ENCODE measurements at places on chromosomes 3 and 15.

- no peak for ATAC-seq
Measured at GRCh38 chr3:43709022-43709421, 18.3 kb downstream of the ABHD5 start.

DNA sequence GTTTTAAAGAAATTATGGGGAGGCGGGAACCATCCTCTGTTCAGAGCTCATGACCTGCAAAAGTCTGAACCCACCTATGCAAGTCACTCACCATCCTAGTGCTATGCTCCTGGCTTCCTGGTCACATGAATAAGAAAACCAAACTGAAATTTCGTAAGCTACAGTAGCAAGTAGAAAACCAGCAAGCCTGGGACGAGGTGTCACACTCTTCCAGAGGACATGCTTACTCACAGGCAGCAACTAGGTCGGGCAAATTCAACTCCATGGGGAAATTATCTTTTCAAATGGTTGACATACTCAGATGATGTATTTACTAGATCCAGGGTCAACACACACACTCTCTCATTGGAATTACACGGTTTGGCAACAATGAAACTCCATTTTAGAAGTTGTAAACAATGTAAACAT, 31.3 kb downstream of the LDHAL6B start:
- no peak for ATAC-seq

DNA sequence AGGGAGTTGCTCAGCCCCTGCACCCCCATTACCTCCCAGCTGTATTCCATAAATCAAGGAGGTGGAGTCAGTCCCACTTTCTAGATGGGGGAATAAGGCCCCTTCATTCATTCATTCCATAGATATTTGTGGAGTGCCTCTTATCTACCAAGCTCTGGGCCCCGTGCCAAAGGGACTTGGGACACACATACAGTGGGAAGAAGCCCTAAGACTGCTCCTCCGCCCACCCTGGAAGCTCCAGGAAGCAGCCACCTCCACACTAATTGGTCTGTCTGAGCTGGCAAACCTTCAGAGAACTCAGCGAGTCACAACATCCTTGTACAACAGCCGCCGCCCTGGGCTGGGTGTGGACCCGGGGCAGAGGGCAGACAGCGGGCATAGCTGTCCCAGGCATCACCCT, 6.4 kb downstream of the STRA6 start:
- no peak for ATAC-seq

- no peak for ATAC-seq
Measured at GRCh38 chr3:77873598-77873997, 833.7 kb downstream of the ROBO2 start.

DNA sequence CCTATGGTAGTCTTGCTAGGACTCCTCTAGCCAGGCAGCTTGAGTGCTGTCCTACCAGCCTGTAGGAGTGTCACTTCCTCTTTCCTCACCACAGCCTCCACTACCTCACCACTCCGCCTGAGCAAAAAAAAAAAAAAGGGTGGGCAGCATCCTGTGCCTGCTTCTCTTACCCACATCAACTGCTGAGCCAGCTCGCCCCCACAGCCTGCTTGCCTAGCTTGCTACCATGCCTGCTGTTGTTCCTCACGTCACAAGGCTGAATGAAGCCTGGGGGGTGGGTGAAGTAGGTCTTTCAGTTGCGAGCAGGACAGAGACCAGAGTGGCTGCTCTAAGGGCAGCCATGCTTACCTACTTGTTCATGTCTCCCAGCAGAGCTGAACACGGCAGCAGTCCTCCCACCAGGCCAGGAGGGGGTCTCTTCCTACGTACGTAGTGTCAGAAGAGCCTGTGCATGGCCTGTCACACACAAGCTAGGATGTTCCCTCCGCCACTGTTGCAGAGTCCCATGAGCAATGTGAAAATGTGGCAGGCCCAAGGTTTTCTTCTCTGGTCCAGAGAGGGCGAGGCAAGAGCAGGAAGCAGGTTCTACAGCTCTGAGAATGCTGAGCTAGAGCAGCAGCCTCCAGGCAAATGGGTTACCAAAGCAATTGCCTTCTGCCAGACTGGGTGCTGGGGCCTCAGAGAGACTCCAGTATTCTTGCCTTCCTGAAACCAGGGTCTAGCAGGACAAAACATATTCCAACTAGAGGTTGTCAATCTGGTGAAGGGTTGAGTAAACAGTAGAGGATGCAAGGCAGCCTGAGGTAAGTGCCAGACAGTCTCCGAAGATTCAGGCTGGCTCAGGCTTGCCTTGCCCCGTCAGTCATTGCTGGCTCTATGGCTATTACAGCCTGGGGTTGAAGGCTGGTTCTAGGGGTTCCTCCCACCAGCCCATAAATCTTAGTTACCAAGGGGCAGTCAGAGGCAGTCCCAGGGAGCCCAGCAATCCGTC, 8.1 kb downstream of the PPM1M start:
- peak; percentile 95 for ATAC-seq

DNA sequence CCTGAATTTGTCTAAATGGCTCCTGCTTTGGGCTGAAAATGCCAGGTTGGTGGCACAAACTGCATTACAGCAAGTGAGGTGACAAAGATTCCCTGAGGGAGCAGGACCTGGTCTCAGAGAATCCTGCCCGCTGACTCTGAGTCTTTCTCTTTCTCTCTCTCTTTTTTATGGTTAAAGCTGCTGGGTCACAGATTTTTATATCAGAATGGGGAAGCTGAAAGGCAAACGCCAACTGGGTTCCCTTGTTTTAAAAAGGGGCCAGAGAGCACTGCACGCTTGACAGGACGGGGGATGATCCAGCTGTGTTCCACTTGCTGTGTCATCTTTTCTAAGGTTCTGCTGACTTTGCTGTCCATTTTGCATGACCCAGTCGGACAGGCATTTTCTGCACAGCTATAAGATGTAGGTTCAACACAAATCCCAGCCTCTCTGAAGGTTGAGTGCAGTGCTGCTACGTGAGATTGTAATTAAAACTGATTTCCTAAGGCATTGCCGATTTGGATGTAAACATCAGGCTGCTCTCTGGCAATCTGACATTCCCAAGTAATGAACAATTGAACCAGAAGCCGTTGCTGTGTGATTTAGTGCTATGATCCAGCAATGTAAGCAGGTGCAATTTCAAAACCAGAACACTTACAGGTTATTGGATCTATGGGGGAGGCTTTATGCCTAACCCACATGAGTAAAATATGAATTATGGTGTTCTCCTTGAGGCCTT, 25.8 kb downstream of the ARHGEF3 start:
- no peak for ATAC-seq

DNA sequence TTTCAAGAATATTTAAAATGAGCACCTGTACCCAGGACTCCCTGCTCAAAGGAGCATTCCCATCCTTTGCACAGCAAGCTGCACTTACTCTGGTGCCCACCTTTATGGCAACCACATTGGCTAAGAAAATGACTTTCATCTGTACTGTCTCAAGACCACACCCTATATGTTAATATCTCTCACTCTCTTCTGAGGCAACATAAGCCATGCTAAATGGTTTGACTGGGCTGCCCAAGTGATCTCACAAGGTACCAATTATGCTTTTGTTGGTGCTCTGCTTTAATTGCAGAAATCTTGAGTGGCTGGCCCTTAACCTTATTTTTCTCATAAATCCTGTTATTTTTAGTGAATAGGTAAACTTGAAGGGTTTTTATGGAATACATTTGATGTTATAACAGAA, 17.7 kb downstream of the RYK start:
- ATAC-seq, result no peak

- ATAC-seq, result no peak
Measured at GRCh38 chr3:141737093-141737492, 1.0 kb upstream of the RNF7 start.

DNA sequence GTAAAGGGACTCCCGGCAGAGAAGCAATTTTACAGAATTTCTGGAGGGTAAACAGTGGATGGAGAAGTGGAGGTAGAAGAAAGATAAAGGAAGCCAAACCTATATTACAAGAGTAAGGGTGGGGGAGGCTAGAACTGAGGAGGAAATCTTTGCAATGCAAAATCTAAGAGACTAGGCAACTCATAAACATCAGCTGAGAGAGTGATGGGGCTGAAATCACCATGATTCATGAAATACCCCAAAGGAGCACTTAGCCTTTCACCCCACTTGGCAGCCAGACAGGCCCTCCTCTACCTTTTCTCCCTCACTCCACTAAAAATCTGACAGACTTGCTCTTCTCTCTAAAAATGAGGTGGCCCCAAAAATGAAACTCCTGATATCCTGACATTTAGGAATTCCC, 19.5 kb upstream of the ZBTB38 start:
- ATAC-seq, result no peak

DNA sequence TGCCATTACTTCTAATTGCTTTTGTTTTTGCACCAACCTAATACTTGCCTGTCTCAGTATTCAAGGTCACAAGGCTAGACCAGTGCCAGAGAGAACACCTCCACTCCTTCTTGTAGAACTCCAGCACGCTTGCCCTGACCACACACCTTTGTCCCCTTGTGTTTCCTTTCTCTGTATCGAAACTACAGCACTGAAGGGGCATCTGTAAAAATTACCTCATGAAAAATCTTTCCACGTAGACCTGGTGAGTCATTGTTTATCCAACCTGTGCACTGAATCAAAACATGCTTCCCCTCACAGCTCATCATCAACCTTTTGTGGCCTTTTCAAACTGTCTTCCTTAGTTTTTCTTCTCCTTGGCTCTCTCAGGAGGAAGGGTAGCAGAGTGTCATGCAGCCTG, 259.5 kb downstream of the THRB start:
- ATAC-seq, result peak; percentile 55

DNA sequence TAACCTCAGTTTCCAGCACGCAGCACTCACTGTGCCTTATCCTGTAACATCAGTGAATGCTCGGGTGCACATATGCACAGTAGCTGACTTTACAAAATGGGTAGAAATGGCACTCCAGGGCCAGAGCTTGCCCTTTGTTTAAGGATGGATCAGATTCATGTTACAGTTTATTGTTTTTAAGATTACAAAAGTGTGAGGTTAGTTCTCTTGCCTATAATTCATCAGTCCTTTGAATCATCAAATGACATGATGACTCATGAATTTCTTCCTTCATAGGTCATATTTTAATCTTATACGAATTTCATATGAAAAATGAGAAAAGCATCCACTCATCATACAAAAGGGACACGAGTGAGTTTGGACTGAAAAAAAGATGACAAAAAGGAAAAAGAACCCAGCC, 545.3 kb downstream of the GBE1 start:
- ATAC-seq, result no peak

DNA sequence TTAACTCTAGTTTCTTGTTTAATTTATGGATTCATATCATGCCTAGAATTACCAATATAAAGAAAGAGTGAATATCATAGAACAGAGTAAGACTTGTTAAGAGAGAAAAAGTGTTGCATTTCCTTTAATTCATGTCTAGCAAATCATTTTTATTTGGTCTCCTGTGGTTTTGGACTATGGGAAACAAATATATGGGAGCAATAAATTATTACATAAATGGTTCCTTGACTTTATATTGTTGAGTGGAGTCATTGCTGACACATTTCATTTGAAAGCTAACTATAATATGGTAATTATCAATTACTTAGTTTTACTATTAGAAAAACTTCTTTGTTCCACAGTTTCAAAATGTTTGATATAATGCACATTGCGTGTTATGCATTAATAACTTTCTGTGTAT, 144.7 kb upstream of the CGNL1 start:
- no peak for ATAC-seq

DNA sequence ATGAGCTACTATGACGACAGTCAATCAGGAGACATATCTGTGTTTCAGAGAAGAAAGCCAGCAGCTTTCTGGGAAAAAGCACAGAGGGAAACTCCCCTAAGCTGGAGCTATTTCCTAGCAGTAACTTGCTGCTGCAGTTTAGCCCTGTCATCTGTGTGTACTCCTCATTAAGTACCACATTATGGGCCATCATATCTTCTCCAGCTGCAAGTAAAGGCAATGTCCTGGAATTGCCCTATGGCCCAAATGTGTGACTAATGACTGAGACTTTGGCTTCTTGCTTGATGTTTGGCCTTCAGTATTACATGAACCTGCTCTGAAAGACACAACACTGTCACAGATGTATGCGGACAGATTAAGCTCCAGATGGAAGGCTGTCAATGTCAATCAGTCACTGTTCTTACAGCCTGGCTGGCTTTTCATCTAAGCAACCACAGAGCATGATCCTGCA, 190.8 kb downstream of the FHIT start:
- no peak for ATAC-seq

GRCh38 chr15:85858586-85859375, 64.1 kb upstream of the KLHL25 start:
- ATAC-seq, result peak; percentile 93

DNA sequence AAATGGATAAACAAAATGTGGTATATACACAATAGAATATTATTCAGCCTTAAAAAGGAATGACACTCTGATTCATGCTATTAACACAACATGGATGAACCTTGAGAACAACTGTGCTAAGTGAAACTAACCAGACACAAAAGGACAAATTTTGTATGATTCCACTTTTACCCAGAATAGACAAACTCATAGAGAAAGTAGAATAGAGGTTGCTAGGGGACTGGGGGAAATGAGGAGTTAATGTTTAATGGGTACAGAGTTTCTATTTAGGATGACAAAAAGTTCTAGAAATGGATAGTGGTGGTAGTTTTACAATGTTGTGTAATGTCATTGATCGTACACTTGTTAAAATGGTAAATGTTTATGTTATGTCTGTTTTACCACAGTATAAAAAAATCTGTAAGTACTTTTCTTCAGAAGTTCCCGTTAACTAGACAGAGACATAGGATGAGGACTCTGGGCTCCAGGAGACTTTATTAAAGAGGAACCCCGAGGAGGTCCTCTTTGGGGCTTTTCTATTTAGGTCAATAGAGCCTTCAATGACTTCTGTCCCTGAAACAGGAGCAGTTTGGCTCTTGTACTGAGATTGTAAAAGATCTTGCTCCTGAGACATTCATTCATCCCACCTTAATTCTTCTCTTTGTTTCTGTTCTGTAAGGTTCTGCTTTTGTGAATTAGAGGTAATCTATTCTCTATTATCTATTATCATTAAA, 24.5 kb downstream of the ABHD6 start:
- no peak for ATAC-seq

DNA sequence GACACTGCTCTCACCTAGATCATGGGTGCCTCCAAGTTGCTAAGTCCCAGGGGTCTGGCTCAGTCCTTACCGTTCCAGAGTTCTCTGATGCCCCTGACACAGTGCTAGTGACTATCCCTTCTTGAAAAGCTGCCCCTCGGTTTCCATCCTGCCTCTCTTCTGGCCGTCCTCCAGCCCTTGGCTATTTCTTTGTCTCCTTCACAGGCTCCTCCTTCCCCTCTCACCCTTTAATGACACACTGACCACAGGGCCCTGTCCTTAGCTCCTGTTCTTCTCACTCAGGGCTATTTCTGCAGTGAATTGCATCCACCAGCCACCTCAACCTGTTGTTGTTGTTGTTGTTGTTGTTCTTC, 31.1 kb downstream of the SLC28A1 start:
- peak; percentile 14 for ATAC-seq

All from activated T-helper 17 cell treated with anti-CD3 and anti-CD28 coated beads, Interleukin-2, amount 50 U/mL, for 72 hours (primary cell).